ENCODE measurements at places on chromosomes 11 and 22.

DNA sequence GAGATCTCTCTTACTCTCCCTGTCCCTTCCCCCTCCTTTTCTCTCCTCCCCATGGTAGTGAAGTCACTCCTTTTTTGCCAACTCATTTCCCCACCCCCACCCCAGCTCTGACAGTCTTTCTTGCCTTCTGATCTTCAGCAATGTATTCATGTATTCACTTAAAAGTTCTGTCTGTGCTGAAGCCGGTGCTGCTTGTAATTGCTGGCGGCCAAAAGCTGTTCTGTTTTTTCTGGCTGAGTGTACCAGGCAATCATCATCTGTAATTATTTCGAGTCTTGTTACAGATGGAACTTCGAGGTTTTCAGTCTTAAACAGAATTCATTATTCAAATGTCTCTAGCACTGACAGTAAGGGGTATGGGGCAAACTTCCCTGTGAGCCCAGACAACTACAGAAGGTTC is 99.5 kb downstream of the SPATA19 start:
- DNase-seq: no peak

DNA sequence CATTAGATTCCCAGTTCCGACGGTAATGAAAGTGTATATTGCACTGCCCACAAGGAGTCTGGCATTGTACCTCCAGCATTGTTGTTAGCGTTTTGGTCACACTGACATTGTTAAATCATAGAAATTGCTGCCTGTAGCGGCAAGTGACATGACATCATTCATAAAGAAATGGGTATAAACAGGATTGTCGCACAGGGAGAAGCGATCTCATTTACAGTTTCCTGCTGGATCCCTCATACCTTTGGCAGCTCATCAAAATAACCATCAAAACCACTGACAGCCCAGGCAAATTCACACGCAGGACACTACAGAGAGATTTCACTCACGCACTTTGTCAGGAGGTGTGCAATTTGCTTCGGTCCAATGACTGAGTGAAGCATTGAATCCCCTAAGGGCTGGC is 3.5 kb downstream of the HTR3B start:
- DNase-seq: no peak

DNA sequence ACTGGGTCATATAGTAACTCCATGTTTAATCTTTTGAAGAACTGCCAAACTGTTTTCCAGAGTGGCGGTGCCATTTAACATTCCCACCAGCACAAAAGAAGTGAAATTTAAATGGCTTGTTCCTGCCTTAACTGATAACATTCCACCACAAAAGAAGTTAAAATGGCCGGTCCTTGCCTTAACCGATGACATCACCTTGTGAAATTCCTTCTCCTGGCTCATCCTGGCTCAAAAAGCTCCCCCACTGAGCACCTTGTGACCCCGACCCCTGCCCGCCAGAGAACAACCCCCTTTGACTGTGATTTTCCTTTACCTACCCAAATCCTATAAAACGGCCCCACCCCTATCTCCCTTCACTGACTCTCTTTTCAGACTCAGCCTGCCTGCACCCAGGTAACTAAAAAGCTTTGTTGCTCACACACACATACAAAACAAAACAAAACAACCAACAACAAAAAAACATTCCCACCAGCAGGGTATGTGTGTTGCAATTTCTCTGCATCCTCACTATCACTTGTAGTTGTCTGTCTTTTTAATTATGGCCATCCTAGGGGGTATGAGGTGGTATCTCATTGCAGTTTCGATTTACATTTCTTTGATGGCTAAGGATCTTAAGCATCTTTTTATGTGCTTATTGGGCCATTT is 109.0 kb downstream of the FAR1 start:
- no peak for DNase-seq

- no peak for DNase-seq
Measured at GRCh38 chr22:50399751-50400331, 56.7 kb downstream of the PPP6R2 start.

DNA sequence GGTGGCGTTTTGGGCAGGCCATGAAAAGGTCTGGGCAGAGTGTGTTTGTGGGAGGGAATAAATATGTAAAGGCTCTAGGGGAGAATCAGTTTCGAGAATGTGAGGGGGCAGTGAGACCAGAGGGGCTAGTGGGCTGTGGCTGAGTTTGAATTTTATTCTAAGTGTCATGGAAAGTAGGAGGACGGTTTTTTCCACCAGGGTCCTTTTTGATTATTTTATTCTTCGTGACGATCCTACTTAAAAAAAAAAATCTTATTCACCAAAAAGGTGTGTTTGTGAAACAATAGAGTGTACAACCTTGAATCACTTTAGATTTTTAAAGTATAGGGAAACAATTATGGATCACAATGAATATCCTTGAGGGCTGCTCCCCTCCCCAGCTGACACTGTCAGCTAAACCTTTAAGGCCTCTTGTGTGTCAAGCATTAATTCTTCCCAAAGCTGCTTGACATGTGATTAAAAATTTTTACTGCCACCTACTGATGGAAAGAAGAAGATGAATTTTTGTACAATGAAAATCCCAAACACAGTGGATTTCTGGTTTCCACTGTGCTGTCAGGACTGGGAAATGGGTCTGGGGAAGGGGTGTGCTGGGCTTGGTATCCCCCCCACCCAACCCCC is 107.5 kb upstream of the OR4B1 start:
- DNase-seq: no peak

DNA sequence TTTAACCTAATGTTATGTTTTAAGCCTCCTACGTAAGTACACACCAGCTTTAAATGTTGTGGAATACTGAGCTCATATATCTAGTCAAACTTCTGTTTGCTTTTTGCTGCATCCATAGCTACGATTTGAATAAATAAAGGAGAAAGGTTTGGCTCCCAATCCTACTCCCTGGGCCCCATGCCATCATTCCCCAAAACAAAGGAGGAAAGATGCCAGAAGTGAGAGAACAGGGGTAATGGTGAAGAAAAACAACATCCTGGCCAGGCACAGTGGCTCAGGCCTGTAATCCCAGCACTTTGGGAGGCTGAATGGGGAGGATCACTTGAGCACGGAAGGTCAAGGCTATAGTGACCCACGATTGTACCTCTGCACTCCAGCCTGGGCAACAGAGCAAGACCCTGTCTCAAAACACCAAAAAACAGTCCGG is 26.5 kb downstream of the SCGB1A1 start:
- no peak for DNase-seq

Measured in activated CD8-positive, alpha-beta memory T cell treated with anti-CD3 and anti-CD28 coated beads for 24 hours (primary cell).